Right atrium auricular region (tissue), 2 donors: ENCODE measurements at places on chromosomes 5 and 9. TPM values are rescaled to one million over a fixed set of nuclear protein-coding genes. Genes with fewer than 3 reads are reported as not detected.

DNA sequence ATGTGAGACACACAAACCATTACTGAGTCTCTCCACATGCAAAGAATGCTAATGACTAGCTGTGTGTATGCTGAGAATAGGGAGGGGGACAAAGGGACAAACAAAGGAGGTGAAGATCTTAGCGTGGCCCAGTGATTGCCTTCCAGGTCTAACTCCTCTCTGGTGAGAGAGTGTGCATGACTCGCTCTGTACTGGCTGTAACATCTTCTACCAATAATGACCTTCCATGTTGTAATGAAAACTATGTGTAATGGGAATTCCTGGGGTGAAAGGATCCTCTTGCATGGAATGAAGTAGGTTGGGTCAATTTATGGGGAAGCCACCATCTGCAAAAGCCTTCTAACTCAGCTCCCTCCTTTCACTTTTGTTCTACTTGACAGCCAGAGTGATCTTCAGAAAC, 24.4 kb upstream of the GPR151 start:
- no peak for DNase-seq

DNA sequence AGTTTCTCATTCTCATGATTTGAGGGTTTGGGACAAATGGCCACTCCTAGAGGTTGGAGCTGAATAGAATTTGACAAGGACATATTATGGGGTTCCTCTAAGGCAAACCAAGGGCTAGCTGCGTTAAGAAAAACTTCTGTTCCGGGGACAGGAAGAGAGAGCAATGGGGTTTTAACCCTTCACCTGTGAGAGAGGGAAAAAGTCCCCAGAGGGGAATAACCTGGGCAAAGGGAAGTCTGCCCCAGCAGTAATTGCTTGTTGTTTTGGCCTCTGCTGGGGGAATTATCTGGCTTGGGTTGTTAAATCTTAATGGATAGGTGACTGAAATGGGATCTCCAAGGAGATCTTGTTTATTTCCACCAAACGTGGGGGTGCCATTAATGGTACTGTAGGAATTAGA, 110.1 kb upstream of the MOCS2 start:
- no peak for DNase-seq

- no peak for DNase-seq
Observed at GRCh38 chr5:154465169-154465568, 12.9 kb downstream of the HAND1 start.

- DNase-seq = no peak
Observed at GRCh38 chr5:131999041-131999440, 12.4 kb downstream of the ACSL6 start.

DNA sequence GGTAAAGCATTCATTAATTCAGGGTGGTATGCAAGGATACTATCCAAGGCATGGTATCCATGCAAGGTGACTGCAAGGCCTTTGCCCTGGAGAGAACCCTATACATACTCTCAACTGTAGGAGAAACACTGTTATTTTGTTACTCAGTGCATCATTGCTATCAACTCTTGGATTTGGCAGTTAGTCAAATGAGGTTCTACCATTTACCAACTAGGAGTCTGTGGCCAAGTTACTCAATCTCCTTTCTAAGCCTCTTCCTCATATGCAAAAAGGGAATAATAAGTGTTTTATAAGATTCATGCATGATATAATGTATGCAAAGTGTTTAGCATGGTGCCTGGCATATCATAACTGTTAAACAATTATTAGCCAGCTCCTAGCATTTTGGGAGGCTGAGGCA, 4.0 kb downstream of the PCDHGC3 start:
- no peak for DNase-seq

GRCh38 chr5:61966997-61967396, 339.0 kb upstream of the KIF2A start:
- DNase-seq = no peak

- no peak for DNase-seq
Observed at GRCh38 chr9:90803860-90804593, 2.4 kb downstream of the SYK start.

DNA sequence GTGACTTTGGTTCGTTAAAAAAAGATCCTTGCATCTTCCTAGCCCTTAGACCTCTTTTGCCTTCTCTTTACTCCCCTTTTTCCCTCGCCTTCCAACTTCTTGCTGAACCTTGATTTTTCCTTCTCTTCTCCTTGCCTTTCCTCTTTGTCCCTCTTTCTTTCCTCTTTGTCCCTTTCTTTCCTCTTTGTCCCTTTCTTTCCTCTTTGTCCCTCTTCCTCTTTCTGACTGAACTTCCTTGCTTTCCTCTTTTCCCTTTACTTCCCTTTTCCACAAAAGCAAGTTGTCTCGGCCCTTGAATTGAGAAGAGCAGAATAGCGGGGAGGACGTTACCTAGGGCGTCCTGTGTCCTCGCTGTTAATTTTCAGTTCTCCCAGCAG, 1.4 kb upstream of the MLLT3 start:
- no peak for DNase-seq

DNA sequence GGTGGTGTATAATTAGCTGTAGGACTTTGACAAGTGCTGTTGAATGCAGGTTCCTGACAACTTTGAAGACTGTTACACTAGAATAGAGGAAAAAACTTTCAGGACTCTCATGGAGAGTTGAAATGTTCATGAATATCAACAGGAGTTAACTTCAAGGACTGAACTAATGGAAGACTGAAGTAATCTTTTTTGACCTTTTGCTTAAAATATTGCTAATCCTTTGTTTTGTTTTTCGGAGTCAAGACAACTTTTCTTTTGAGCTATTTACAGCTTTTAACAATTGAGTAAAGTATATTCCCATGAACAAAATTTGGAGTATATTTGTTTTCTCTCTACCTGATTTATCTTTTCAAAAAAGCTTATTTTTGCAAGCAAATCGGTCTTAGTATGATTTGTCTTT, 34.1 kb upstream of the MTMR12 start:
- DNase-seq = no peak

DNA sequence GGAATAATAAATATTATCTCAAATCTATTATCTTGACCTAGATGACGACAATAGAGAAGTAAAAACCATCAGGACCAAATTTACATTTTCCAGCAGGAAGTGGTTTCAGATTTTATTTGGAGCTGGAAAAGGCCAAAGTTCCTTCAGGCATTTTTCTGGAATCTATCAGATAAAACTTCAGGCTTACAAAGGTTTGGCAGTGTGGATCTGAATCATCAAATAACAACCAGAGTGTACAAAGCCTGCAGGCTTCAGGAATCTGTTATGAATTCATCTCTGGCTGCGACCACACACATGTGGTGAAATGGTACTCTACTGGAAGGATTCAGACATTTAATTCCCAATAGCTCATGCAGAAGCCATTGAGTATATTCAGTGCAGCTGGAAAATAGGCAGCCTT, 726.4 kb upstream of the GRAMD2B start:
- DNase-seq = no peak

DNA sequence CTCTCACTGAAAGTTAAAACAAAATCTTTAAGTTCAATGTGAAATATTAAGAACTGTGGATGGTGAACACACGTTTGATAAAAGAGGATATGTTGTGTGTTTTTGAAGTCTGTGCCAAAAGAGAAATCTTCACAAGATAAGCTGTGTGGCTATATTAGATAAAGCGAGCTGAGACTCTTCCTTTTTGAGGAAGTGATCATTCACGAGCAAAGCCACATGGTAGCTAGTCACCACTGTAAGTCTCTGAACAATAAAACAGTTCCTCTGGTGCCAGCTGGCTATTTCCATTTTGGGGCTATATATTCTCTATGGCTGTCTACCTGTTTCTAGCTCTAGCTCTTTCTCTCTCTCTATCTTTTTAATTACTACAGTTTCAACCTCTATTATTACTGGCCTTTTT, 1849.2 kb upstream of the C9orf72 start:
- no peak for DNase-seq

- DNase-seq = no peak
Observed at GRCh38 chr9:103037508-103038477, 42.7 kb downstream of the CYLC2 start.

DNA sequence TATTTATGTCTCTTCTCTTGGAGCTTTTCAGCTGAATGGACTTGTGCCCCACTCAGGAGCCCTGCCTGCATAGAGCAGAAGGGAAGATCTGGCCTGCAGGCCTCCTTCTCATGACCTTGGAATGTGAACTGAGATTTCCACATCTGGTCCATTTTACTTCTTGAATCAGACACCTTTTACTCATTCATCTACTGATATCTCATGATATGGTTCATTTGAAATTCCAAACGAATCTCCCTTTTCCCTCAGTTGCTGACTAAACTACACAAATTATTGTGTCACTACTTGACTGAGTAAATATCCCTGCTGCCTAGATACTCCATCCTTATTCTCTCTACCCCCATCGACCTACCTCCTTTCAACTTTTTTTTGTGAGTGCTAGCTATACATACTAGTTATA, 138.7 kb downstream of the PLCXD3 start:
- no peak for DNase-seq

DNA sequence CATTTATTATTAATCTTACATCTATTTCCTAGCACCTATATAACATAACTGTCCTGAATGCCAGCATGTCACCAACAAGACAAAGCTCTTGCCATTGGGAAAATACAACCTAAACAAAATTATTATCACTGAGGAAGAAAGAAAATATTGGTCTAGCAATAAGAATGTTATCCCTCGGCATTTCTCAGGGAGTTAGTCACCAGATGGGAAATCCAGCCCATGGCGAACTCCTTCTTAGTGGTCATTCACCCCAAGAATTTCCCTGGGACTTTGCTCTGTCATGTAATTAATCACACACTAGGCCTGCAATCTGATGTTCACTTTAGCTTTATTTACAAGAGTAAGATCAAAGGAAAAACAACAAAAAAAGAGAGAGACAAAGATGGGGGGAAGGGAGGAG, 56.1 kb upstream of the TAS2R1 start:
- DNase-seq = no peak

DNA sequence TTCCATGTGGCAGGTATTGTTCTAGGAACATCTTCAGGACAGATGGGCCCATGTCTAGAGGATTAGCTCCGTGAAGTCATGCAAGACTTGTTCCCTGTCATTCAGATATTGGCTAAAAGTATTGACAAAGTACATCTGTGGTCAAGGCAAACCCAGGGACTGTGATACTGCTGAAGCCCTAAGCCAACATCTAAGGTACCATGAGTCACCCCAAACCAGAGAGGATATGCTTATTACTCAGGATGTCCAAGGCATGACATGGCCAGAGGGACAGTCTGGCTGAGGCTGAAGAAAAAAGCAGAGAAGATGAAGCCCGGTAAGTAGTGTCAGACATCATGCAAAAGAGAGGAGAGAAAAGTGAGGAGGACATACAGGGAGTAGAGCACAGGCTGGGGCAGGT, 31.0 kb downstream of the HMHB1 start:
- DNase-seq = no peak

DNA sequence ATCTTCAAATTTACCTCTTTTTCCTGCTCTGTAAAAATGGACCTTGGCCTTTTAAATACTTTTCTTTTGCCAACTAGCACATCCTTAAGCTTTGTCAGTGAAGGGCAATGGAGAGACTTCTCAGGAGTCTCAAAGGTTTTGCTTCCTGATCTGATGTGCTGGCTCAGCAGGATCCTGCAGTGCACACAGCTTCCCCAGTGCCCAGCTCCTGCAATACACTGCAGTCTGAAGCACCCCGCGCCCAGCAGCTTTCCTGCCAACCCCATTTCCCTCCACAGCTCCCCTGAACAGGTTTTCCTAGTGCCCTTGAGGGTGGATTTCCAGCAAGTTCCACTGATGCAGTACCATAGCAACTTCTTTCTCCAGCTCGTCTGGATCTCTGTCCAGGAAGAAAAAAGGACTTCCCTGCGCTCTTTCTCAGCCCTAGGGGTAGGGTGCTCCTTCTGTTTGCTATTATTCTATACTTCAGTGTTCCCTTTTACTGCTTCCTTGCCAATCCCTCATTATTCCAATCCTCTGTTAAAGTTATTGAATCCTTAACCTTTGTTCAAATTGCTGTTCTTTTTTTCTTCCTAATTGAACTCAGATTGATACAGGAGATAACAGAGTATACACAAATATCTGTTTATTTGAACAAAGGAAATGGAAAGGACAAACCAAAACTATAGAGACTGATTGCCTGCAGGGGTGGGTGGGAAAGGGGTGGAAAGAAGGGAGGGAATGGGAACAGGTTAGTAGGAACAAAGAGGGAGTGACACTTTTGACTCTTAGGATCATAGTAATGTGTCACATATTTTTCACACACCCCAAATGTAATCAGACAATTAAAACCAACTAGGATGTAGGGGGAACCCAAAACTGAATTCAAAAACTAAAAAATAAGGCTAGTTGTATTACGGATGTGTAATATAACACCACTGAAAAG, 8.5 kb downstream of the SNAPC3 start:
- no peak for DNase-seq

DNA sequence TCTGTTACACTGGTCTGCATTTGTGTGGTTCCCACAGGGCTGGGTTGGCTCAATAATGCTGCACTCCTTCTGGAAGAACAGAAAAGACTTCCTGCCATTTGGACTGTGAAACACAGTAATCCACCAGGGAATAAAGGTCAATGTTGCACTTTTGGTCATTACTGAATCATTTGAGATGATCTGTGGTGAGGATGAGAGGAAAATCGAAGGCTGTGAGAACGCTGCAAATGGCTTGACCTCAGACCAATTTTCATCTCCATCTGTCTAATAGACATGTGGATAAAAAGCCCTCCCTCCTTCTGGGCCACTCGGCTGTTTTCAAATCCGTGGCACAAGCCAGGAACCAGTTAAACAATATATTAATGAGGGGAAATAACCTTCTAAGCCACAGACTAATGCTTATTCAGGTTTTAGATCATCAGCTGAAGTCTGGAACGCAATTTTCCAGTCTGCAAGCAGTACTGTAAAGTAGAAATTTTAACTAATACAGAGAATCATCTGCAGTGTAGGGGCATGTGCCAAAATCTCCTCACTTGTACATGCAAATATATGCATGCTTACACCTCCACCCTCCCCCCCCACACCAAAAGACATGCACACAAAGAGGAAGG, 20.2 kb downstream of the TLE1 start:
- DNase-seq = no peak

GRCh38 chr9:128098297-128099230, 29.0 kb downstream of the PTGES2 start:
- DNase-seq = peak; percentile 99

DNA sequence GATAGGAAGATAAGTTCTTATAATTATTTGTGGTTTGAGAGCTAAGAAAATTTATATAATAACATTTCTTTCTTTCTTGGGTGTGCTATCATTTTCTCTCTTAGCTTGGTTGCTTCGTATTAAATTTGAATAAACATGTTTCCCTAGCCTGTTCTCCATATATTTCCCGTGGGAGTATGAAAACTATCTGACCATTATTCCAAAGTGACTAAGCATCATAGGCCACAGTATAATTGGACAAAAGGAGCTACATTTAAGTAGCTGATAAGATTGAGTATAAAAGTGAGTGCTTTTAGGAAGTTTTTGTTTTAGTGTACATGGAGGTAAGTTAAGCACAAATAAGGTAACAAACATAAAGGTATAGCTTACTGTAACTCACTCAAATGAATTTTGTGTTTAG, 8.4 kb upstream of the OSMR start:
- DNase-seq = no peak

KLHL9 gene
- total RNA-seq = 10.7 TPM

SOX30 gene
- total RNA-seq = 0.89 TPM

TRIP13 gene
- 0.20 TPM for total RNA-seq

IFNA2 gene
- not detected for total RNA-seq

MINAR2 gene
- not detected for total RNA-seq

PAEP gene
- not detected for total RNA-seq

SLC22A4 gene
- total RNA-seq = 1.5 TPM

SHISAL2B gene
- total RNA-seq = not detected

OBP2B gene
- total RNA-seq = not detected

PFN3 gene
- not detected for total RNA-seq

CLTB gene
- total RNA-seq = 241 TPM

PCDHGA6 gene
- 4.7 TPM for total RNA-seq

ANKRD31 gene
- total RNA-seq = 0.08 TPM

FREM1 gene
- 2.2 TPM for total RNA-seq

NKD2 gene
- total RNA-seq = 2.4 TPM

RNF208 gene
- total RNA-seq = 5.9 TPM
